ENCODE measurements at places on chromosomes 3 and 15. TPM values are rescaled to one million over a fixed set of nuclear protein-coding genes. Genes with fewer than 3 reads are reported as not detected.

Gene CMTM8
- 25.6 TPM for total RNA-seq

GRCh38 chr15:63180746-63181145 is 8.7 kb upstream of the RAB8B start:
- DNase-seq, result no peak
- no peak overlapping the region for H3K27ac ChIP-seq
- H3K4me3 ChIP-seq, result no peak overlapping the region
- H3K27me3 ChIP-seq, result no peaks in the 10 kb centered on the region
- no peaks in the 10 kb centered on the region for H3K4me1 ChIP-seq

GRCh38 chr15:83775738-83776137 is 121.8 kb downstream of the ADAMTSL3 start:
- H3K27me3 ChIP-seq, result no peaks in the 10 kb centered on the region
- no peaks in the 10 kb centered on the region for H3K4me1 ChIP-seq
- no peak for DNase-seq
- no peak overlapping the region for H3K4me3 ChIP-seq
- no peaks in the 10 kb centered on the region for H3K36me3 ChIP-seq

DNA sequence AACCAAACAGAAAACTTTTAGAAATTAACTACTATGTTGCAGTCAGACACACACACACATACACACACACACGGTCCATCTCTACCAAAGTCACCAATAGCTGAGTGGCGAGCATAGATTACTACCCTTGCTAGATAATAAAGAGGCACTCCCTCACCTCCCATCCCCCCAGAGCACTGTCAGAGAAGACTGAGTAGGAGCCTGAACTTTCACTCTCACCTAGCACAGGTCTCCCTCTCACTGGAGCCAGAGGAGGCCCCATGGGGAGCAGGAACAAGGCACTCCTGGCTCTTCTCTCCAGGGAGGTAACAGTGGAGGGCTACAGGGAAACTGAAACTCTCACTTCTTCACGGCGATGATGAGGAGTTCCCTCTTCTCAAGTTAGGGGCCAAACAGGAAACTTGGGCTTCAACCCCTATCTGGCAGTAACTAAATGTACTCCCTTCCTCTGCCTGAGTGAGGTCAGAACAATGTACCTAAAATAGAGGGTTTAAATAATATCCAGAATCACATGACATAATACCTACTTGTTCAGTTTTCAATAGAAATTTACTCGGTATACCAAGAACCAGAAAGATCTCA is 975.3 kb upstream of the GBE1 start:
- no peaks in the 10 kb centered on the region for H3K27me3 ChIP-seq
- H3K4me3 ChIP-seq, result no peak overlapping the region
- H3K36me3 ChIP-seq, result no peaks in the 10 kb centered on the region
- DNase-seq, result no peak
- no peaks in the 10 kb centered on the region for H3K4me1 ChIP-seq

GRCh38 chr3:128950223-128950938 is 43.5 kb downstream of the CFAP92 start:
- no peaks in the 10 kb centered on the region for H3K4me1 ChIP-seq
- H3K36me3 ChIP-seq, result no peaks in the 10 kb centered on the region
- DNase-seq, result no peak
- no peak overlapping the region for H3K27ac ChIP-seq
- H3K27me3 ChIP-seq, result no peaks in the 10 kb centered on the region
